ENCODE measurements at places on chromosomes 3 and 15.

DNA sequence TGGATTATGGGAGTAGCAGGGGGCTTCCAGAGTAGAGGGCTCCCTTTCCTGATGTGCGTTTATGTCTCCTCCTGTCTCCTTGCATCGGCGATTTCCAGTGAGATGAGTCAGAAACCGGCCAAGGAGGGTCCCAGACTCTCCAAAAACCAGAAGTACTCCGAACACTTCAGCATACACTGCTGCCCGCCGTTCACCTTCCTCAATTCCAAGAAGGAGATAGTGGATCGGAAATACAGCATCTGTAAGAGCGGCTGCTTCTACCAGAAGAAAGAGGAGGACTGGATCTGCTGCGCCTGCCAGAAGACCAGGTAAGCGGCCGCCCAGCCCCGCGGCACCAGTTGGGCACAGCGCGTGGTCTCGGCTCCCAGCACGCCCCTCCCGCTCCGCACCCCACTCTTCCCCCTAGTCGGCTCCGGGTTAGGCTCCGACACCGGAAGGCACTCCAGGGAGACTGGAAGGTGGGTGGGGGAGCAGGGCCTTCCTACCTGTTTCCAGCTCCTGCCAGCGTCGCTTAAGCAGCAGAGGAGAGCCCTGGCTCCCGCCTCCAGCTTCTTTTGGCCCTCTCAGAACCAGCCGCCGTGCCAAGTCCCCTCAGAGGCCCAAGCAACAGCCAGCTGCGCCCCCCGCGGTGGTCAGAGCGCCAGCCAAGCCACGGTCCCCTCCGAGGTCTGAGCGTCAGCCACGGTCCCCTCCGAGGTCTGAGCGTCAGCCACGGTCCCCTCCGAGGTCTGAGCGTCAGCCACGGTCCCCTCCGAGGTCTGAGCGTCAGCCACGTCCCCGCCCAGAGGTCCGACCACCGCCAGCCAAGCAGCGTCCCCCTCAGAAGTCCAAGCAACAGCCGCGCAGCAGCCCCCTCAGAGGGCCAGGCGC, 34.7 kb downstream of the MOBP start:
- DNase-seq: no peak
- no peak overlapping the region for H3K27ac ChIP-seq
- peaks cover 33% of the 10 kb centered on the region for H3K27me3 ChIP-seq
- no peaks in the 10 kb centered on the region for H3K36me3 ChIP-seq

- peak overlapping the region; percentile 93 for H3K4me3 ChIP-seq
- peaks cover 16% of the 10 kb centered on the region for H3K36me3 ChIP-seq
- peak overlapping the region; percentile 79 for H3K27ac ChIP-seq
- H3K27me3 ChIP-seq: no peaks in the 10 kb centered on the region
These were observed 951 bp downstream of the TARS3 start for GRCh38 chr15:101723171-101723873.

DNA sequence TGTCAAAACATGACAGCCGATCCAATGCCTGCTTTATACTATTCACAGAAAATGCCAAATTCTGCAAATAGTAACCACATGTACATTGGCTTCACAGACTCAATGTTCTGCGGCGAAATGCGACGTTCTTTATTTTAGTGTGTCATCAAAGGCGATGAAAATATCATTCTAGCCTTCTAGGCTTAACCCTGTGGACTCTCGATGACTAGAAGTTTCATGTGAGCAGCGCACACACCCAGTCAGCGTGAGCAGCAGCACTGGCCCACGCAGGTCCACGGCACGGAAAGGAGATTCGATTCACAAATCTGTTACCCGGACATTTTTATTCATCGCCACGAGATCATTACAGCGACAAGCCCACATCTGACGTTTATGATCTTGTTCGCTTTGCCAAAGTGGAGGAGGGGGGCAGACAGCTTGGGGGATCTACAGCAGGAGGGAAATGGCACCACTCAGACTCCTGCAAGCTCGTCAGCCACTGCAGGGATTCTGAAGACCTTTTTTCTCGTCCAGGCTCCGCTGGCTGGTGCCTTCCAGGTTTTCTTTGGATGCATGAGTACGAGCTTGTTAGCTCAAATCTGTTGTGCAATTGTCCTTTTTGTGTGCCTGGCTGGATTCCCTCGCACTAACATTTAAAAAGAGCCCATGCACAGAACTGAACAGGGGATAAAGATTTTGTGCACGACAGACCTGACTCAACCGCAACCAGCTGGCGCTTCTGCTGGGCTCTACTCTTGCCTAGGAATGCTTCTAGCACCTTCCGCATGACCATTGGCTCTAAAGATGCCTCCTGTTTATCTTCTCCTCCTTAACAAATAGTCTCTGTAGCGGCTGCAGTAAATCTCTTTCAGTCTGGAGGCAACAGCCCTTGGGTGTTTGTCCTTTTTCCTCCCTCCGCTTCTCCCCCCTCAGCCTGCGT, 938.4 kb downstream of the MCTP2 start:
- H3K27me3 ChIP-seq: no peaks in the 10 kb centered on the region
- H3K36me3 ChIP-seq: no peaks in the 10 kb centered on the region
- H3K4me3 ChIP-seq: peak overlapping the region; percentile 86
- peak; percentile 73 for DNase-seq
- peaks cover 49% of the 10 kb centered on the region for H3K4me1 ChIP-seq

DNA sequence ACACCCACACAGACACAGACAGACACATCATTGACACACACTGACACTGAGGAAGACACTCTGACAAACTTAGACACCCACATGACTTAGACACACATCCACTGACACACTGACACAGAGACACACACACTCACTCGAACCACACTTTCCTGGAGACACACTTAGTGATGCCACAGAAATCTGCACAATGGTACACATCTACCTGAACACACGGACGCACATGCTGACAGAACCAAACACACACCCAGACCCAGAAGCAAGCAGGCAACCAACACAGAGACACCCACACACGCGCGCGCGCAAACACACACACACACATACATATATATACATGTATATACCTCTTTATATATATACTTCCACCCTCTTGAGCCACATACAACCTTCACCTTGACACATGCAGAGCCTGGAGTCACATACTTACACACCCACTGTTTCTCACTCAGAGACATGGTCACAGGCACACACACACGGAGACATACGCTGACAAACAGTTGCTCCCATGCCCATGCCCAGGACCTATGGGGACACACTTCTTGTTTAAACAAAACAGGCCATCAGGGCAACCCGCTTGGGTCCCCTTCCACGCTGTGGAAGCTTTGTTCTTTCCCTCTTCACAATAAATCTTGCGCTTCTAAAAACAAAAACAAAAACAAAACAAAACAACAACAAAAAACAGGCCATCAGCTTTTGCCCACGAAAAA, 913 bp upstream of the SCN5A start:
- no peaks in the 10 kb centered on the region for H3K4me1 ChIP-seq
- no peaks in the 10 kb centered on the region for H3K36me3 ChIP-seq
- H3K27me3 ChIP-seq: peaks cover 19% of the 10 kb centered on the region
- H3K4me3 ChIP-seq: no peak overlapping the region
- no peak for DNase-seq

- peaks cover 13% of the 10 kb centered on the region for H3K4me1 ChIP-seq
- no peak overlapping the region for H3K27ac ChIP-seq
- H3K36me3 ChIP-seq: no peaks in the 10 kb centered on the region
- peaks cover 14% of the 10 kb centered on the region for H3K27me3 ChIP-seq
- H3K4me3 ChIP-seq: no peak overlapping the region
These were observed 25.3 kb downstream of the ADGRG7 start for GRCh38 chr3:100634493-100635272.

DNA sequence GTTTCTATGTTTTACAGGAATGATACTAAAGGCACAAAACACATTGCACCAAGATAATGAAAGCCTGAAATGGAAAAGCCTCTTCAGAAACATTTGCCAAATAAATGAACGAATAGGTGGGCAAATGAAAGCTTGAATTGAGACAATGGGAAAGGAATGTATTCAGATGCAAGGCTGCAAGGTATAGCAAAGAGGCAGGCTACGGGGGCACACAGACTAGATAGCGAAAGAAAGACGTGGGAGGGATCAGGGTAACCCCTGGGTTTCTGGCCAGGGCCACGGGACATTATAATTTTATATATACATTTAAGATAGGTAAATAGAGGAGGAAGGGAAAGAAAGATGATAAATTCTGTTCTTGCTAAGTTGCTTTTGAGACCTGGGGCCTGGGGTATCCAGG, 95.9 kb upstream of the NLGN1 start:
- no peak overlapping the region for H3K4me3 ChIP-seq
- no peaks in the 10 kb centered on the region for H3K36me3 ChIP-seq
- no peaks in the 10 kb centered on the region for H3K27me3 ChIP-seq
- H3K4me1 ChIP-seq: no peaks in the 10 kb centered on the region

DNA sequence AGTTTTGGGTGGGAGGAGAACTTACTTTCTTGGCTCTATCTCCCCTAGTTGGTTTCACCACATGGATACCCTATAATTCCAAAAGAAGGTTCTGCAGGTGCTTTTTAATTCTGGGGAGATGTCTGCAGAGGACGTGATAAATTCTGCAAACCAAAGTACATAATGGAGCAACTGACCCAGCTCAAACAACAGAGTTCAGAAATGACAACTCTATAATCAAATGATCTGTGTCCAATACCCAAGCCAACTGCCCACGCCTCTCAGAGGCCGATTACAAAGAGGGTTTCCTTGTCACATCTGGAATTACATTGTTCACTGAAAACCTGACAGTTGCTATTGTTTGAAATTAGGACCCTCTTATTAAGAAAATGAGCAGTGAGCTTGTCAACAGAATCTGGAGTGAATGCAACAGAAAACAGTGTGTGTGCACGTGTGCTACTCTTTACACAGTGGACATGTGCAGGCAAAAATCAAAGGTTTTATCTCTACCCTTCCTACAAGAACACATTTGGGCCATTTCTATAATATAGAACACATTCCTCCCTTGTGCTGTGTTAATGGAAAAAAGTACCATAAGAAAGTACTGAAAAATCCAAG, 593.0 kb downstream of the MAGI1 start:
- no peak overlapping the region for H3K27ac ChIP-seq
- no peak for DNase-seq
- H3K4me3 ChIP-seq: no peak overlapping the region
- H3K27me3 ChIP-seq: no peaks in the 10 kb centered on the region

GRCh38 chr3:122314228-122314876, 10.7 kb upstream of the CSTA start:
- DNase-seq: no peak
- no peaks in the 10 kb centered on the region for H3K36me3 ChIP-seq
- H3K4me1 ChIP-seq: no peaks in the 10 kb centered on the region
- H3K27ac ChIP-seq: no peak overlapping the region
- H3K27me3 ChIP-seq: peaks cover 13% of the 10 kb centered on the region
- no peak overlapping the region for H3K4me3 ChIP-seq

DNA sequence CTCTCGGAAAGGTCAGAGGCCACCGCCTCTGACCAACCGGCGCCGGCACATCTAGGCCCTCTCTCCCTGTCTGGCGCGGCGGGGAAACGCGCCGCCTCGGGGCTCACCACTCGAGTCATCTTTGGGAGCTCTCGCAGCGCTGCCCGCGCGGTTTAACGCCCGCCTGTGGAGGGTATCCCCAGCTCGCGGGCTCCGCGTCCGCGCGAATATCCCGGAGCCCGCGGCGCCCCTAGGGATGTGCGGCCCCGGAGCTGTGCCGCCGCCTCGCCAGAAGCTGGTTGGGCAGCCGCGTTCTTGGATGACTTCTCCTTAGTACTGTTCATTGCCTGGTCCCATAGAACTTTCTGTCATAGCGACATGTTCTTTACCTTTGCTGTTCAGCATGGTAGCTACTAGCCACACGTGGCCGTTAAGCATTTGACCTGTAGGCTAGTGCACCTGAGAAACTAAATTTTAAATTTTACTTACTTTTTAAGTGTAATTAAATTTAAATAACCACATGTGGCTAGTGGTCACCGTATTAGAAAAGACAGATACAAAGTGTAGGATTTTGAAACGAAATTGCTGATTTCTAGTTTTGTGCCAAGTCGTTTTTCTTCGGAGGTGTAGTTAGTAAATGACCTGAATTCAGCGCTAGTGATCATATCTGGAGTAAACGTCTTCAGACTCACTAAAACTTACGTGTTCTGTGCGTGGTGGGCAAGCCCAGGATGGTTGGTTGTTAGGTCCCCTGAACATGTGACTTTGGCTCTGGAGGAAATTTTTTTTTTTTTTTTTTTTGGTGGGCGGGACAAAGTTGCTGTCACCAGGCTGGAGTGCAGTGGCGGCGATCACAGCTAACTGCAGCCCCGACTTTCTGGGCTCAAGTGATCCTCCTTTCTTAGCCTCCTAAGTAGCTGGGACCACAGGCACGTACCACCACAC, 835 bp downstream of the ARIH2 start:
- peaks cover 5% of the 10 kb centered on the region for H3K36me3 ChIP-seq
- H3K4me3 ChIP-seq: peak overlapping the region; percentile 98
- H3K4me1 ChIP-seq: peaks cover 14% of the 10 kb centered on the region
- peak; percentile 27 for DNase-seq

- H3K27ac ChIP-seq: no peak overlapping the region
- peaks cover 10% of the 10 kb centered on the region for H3K36me3 ChIP-seq
- H3K4me3 ChIP-seq: no peak overlapping the region
- peaks cover 21% of the 10 kb centered on the region for H3K4me1 ChIP-seq
- 0 out of 2 replicates have a peak, but pooled peaks cover 3% of the 10 kb centered on the region for H3K27me3 ChIP-seq
- no peak for DNase-seq
These were observed 86.2 kb downstream of the KLF13 start for GRCh38 chr15:31412824-31413223.

DNA sequence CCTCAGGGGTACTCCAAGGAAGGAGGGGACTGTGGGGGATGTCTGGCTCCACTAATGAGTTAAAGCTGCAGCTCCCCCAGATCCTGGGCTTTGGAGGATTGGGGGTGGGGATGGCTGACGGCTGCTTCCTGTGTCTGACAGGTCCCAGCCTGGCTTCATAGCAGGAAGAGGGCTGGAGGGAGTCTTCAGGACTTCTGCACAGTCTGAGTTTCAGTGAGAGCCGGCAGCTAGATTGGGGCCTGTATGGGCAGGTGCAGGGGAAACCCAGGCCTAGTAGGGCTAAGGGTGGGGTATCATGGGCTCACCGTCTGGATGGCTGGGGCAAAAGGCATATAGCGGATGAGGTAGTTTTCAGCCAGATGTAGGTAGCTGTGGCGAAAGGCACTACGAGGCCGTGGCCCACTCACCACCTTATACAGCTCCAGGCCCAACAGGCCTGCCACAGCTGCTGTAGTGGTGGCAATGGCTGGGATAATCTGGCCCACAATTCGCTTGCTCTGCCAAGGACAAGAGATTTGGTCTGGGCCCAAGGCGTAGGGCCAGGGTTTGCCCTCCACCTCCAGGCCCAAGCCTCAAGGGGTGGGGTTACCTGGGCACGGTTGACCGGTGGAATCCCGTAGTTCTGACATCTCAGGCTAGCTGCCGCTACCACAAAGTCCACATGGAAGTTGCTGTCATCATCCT, 4.5 kb downstream of the INKA1 start:
- H3K36me3 ChIP-seq: no peaks in the 10 kb centered on the region
- no peak overlapping the region for H3K4me3 ChIP-seq
- no peaks in the 10 kb centered on the region for H3K27me3 ChIP-seq
- no peak for DNase-seq
- peaks cover 24% of the 10 kb centered on the region for H3K4me1 ChIP-seq

- H3K4me1 ChIP-seq: no peaks in the 10 kb centered on the region
- DNase-seq: no peak
- H3K4me3 ChIP-seq: no peak overlapping the region
- no peaks in the 10 kb centered on the region for H3K36me3 ChIP-seq
These were observed 62.7 kb upstream of the BNIP2 start for GRCh38 chr15:59751552-59752413.
